NCI-H1092 (cell line): ENCODE measurements at places on chromosomes 11 and 22.

DNA sequence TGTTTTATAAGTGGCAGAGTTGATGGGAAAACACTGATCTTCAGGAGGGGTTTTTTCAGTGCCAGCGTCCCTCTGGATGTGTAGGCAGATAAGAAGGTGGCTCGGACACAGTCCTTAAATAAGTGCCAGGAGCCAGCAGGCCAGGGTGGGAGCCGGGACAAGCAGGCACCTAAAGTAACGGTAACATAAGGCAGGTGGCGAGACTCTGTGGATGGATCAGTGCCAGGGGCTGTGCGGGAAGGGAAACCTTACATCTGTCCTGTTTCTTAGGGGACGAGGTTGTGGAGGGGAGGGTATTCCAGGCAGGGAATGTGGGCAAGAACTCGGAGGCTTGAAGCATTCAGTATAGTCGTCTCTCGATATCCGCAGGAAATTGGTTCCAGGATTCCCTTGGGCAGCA is 15.9 kb downstream of the BCR start:
- no peak for DNase-seq

- no peak for DNase-seq
Measured at GRCh38 chr22:24303007-24303406, 32.4 kb downstream of the SPECC1L start.

DNA sequence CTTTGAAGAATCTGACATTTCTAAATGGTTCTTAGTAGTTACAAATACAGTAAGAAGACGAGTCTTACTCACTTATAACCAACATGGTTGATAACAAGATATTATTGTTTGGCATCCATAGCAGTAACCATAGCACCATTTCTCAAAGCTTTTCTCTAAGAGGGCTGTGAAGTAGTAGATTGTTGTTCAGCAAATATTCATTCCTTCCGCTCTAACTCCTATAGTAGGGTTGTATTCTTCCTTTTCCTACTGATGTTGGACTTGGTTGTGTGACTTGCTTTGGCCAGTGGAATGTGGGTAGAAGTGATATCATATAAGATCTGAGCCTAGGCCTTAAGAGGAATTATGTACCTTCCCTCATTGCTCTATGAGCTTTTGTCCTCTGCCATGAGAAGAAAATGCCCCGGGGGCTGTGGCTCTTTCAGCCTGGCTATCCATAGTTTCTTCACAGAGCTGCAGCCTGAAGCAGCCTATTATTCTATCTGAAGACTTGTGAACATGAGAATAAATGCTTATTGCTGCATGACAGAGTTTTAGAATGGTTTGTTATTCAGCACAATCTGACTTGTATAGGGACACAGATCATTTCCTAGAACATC is 28.9 kb upstream of the ZBED5 start:
- no peak for DNase-seq

DNA sequence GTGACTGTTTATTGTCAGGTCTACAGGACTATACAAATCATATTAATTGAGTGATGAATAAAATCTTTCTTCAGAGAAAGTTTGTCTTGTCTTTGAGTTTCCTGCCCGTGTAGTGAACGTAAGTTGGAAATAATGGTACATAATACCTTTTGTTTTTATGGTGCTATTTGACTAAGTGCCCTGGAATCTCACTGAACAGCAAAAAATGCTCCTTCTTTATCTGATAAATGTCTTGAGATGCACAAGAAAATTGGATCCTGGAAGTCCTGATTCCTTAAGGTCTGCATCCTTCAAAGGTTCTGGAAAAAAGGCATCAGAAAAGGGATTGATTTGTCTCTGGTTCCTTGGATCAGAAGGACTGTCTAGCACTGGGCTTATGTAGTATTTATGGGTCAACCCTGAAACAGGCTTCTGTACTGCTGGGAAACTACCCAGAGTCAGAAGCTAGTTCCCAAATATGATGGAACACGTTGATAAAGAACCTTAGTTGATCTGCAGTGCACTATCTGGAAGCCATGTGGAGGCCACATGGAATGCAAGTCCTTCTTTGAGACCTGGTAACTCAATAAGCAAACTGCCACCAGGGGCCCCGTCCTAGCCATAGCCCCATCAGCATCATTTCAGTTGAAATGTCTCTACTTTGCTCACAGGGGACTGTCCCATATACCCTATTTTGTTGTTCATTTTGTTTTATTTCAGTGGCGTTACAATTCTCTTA is 100.6 kb upstream of the CD44 start:
- DNase-seq, result no peak

- DNase-seq, result no peak
Measured at GRCh38 chr11:62341588-62341987, 4.3 kb downstream of the ASRGL1 start.

- DNase-seq, result no peak
Measured at GRCh38 chr22:27226666-27227065, 569.3 kb downstream of the MIAT start.

GRCh38 chr22:44340271-44341239 is 27.8 kb upstream of the SHISAL1 start:
- DNase-seq, result no peak

DNA sequence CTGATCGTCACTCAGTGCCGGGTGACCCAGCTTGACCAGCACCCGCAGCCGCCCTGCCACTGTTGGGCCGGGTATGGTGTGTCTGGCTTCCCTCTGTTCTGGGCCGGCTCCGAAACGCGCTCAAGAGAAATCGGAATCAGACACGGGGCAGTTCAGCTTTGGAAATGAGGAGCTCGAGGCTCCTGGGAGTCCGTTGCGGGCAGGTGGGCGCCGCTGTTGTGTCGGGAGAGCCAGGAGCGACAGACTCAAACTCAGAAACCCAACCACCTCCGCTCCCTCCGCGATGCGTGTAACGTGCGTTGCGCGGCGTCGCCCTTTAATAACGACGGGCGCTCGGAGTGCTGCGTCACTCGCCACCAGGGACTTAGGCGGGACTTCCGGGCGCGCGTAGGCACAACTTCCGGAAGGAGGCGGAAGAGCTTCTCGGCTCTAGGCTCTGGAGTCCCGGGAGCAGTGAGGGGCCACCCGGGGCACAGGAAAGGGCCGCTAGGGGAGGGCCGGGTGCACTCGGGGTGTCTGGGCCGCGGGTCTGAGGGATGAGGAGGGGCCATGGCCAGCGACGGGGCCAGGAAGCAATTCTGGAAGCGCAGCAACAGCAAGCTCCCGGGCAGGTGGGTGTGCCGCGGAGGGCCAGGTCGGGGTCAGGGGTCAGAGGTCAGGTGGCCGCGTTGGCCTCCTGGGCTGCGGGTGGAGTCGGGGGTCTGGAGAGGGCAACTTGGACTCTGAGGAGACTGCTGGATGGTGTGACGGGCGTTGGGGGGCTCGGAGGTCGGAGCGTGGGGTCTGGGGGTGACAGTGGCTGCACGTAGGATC is at the start of gene TBC1D22A:
TBC1D22A (plus strand) TSS at position 413 of the 813 bp plus-strand sequence; CDS start at position 550, 137 bp downstream.
- DNase-seq, result peak; percentile 67
